ENCODE measurements at places on chromosomes 3 and 15. TPM values are rescaled to one million over a fixed set of nuclear protein-coding genes. Genes with fewer than 3 reads are reported as not detected.

DNA sequence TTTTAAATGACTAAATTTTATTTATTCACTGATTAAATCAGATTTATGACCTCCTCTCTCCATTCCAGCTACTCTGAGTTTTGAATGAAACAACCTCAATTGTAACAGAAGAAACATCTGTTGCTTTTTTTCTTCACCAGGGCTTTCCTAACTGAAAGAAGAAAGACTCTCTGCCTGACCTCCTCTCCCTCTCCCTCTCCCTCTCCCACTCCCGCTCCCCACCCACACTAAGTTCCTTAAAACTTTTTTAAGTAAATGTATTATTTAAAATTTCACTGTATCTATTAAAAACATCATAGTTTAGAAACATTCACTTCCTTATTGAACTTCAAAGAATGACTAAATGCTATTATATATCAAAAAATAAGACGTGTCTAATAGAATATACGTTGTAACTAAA, 122.0 kb downstream of the TFDP2 start:
- DNase-seq, result no peak

GRCh38 chr3:183287301-183287971, 34.4 kb downstream of the B3GNT5 start:
- DNase-seq, result peak; percentile 53

GRCh38 chr3:134754768-134755559, 40.1 kb upstream of the EPHB1 start:
- DNase-seq, result peak; percentile 62

- no peak for DNase-seq
Measured at GRCh38 chr15:58701376-58701775, 48.1 kb downstream of the ADAM10 start.

DNA sequence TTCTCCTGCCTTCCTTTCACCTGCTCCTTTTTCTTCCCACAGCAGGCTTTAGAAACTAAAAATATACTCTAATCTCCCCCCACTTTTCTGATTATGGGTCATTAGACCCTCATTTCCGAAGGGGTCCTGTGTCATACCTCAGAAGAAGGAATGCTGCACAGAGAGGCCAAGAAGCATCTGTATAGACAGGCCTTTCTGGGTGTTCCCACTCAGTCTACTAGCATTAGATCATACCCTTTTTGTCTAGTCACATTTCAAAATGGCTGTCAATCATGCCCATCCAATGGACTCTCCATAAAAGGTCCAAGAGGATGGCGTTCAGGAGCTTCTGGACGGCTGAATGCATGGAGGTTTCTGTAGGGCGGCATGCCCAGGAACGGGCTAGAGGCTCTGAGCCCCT, 192.2 kb downstream of the SUCLG2 start:
- no peak for DNase-seq

DNA sequence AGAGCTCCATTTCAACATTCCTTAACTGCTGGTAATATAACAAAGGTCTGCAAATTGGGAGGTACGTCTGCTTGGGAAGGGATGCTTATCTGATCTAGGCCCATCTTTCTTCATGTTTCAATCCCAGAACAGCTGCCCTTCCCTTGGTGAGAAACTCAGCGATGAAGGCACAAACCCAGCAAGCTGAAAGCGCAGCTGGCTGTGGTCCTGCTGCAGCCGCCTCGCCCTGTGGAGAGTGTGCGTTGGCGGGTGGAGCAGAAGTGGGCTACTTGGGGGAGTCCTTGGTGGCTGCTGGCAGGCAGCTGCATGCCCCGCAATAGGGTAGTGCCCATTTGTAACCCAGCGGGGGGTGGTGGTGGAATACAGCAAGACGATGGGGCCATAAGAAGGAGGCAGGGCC, 160.6 kb upstream of the WNT5A start:
- no peak for DNase-seq

GRCh38 chr3:61847784-61848462, 286.6 kb downstream of the PTPRG start:
- no peak for DNase-seq

- DNase-seq, result no peak
Measured at GRCh38 chr3:65993134-65993900, 45.4 kb downstream of the MAGI1 start.

- no peak for DNase-seq
Measured at GRCh38 chr3:119883461-119884160, 101.7 kb downstream of the NR1I2 start.

GRCh38 chr15:33646744-33647143, 321.6 kb upstream of the CHRM5 start:
- DNase-seq, result no peak

DNA sequence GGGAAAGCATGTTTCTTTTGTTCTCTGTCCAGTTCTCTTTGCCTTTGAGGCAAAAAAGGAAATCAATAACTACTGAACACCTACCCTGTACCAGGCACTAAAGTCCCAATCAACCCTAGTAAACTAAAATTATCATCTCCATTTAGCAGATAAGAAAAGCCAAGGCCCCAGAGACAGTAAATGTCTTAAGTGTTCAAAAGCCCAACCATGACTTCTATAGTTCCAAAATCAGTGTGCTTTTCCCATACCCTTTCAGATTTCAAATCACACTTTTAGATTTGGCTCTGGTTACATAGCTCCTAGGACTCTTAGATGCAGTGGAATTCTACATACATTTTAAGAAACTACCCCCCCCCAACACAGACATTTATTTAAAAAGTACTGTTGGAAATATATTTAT, 63.5 kb downstream of the UACA start:
- no peak for DNase-seq

GRCh38 chr3:173893835-173894234, 496.3 kb downstream of the NLGN1 start:
- no peak for DNase-seq

GRCh38 chr3:164476631-164477030, 601.7 kb downstream of the SI start:
- no peak for DNase-seq

Gene STRC
- total RNA-seq, result 0.77 TPM

Gene NECTIN3
- 3.5 TPM for total RNA-seq

Gene FBLN2
- total RNA-seq, result not detected

Measured in activated naive CD4-positive, alpha-beta T cell treated with anti-CD3 and anti-CD28 coated beads for 36 hours (primary cell).